Thyroid gland (tissue), 4 donors: ENCODE measurements at places on chromosomes 11 and 22. TPM values are rescaled to one million over a fixed set of nuclear protein-coding genes. Genes with fewer than 3 reads are reported as not detected.
A peak's percentile ranks its signal among the peaks of the same experiment; 100 is the strongest.

SMIM35 gene
- not detected for total RNA-seq

CCDC87 gene
- 2.1 TPM for total RNA-seq

BCO2 gene
- 15.9 TPM for total RNA-seq

GDPD4 gene
- total RNA-seq, result not detected

PHLDA2 gene
- not detected for total RNA-seq

LIF gene
- total RNA-seq, result 0.89 TPM

AMOTL1 gene
- total RNA-seq, result 39.9 TPM

BIRC3 gene
- 4.0 TPM for total RNA-seq

FGF3 gene
- total RNA-seq, result not detected

PKDREJ gene
- not detected for total RNA-seq

DNA sequence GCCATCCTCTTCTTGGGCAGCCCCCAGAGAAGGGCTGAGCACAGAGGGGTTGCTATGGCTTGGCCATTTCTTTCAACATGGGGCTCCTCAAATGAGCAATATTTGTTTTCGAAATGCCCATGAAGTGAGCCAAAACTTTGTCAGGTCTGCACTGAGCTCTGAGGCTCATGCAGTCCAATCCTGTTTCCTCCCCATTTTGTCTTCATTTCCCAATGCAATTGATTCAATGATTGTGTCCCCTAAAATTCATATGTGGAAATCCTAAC lies 60.6 kb upstream of the CD44 start:
- no peaks in the 10 kb centered on the region for H3K27me3 ChIP-seq
- H3K4me1 ChIP-seq, result peaks cover 8% of the 10 kb centered on the region

- H3K27me3 ChIP-seq, result no peaks in the 10 kb centered on the region
- H3K4me1 ChIP-seq, result peaks cover 9% of the 10 kb centered on the region
- no peak for DNase-seq
Measured at GRCh38 chr22:32482708-32483107, 8.1 kb downstream of the FBXO7 start.

- no peak overlapping the region for H3K4me3 ChIP-seq
- no peaks in the 10 kb centered on the region for H3K27me3 ChIP-seq
- no peak overlapping the region for H3K27ac ChIP-seq
Measured at GRCh38 chr11:12737024-12737423, 62.8 kb downstream of the TEAD1 start.

DNA sequence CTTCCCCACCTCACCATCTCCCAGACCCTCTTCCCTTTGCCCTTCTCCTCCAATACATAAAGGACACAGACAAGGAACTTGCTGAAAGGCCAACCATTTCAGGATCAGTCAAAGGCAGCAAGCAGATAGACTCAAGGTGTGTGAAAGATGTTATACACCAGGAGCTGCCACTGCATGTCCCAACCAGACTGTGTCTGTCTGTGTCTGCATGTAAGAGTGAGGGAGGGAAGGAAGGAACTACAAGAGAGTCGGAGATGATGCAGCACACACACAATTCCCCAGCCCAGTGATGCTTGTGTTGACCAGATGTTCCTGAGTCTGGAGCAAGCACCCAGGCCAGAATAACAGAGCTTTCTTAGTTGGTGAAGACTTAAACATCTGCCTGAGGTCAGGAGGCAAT lies 58.2 kb downstream of the TIMP3 start:
- DNase-seq, result no peak
- H3K27ac ChIP-seq, result no peak overlapping the region
- H3K36me3 ChIP-seq, result peaks cover 37% of the 10 kb centered on the region
- H3K4me1 ChIP-seq, result peaks cover 37% of the 10 kb centered on the region
- H3K4me3 ChIP-seq, result no peak overlapping the region

DNA sequence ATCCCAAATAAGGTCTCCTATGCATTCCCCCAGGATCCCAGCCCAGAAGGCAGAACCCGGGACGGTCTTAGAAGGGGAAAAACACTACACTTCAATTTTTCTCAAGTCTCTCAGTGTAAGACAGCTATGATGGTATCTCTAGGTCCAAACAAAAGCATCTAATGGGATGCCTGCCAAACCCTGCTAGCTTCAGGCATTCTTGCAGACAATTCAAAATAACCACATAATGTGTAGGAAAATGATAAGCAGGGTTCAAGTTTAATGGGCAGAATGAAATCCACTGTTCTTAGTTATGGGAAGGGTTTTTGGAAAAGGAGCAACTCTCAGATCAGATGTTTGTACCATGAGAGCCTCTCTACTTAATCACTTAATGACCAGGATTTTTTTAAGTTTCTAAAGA lies 119.8 kb upstream of the ANO1 start:
- H3K4me3 ChIP-seq, result no peak overlapping the region
- H3K4me1 ChIP-seq, result no peaks in the 10 kb centered on the region
- no peak overlapping the region for H3K27ac ChIP-seq

GRCh38 chr11:9039198-9039597 lies 35.4 kb upstream of the NRIP3 start:
- peak; percentile 73 for DNase-seq
- no peaks in the 10 kb centered on the region for H3K27me3 ChIP-seq
- H3K36me3 ChIP-seq, result no peaks in the 10 kb centered on the region
- peaks cover 5% of the 10 kb centered on the region for H3K4me1 ChIP-seq

DNA sequence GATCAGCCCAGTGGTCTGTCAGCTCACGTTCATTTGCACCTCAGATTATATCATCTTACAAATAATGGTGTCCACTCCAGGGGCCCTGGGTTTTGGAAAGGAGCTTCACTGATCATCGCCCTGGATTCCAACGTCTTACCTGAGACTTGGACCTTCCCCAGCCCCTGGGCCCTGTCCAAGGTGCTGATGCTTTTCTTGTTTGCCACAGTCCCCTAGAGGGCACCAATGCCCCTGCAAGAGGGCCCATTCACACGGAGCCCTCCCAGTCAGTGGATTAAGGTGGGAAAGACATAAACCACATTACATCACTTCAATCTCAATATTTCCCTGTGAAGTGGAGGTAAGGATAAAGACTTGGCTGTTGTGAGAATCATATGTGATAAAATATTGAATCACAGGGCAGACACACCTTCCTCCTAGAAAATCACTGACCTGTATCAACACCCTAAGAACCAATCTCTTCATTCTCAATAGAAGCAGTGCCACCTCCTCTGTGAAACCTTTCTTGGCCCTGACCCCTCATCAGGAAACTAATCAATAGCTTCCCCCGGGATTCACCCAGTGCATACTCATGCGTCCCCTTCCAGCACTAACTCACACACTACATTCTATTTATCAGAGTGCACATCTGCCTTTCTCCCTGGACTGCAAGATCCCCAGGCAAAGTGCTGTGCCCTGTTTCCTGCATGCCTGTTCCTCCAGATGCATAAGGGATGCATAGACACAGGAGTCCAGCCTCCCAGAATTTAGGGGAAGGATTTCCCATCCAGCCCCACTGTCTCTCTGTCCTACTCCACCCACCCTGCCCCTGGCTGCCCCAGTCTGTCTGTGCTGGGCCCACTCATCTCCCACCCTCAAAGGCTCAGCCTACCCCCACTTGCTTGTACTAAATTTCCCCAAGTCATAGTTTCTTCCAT lies 167.0 kb downstream of the BUD13 start:
- H3K36me3 ChIP-seq, result no peaks in the 10 kb centered on the region
- H3K27me3 ChIP-seq, result no peaks in the 10 kb centered on the region
- no peak overlapping the region for H3K27ac ChIP-seq
- H3K4me1 ChIP-seq, result no peaks in the 10 kb centered on the region
- DNase-seq, result peak; percentile 49

GRCh38 chr22:29233277-29233877 lies 27.7 kb downstream of the EMID1 start:
- H3K4me3 ChIP-seq, result no peak overlapping the region
- no peaks in the 10 kb centered on the region for H3K27me3 ChIP-seq
- peaks cover 8% of the 10 kb centered on the region for H3K4me1 ChIP-seq
- H3K36me3 ChIP-seq, result no peaks in the 10 kb centered on the region
- H3K27ac ChIP-seq, result no peak overlapping the region
- no peak for DNase-seq

- peaks cover 8% of the 10 kb centered on the region for H3K4me1 ChIP-seq
- DNase-seq, result no peak
- no peaks in the 10 kb centered on the region for H3K27me3 ChIP-seq
- no peak overlapping the region for H3K27ac ChIP-seq
- H3K4me3 ChIP-seq, result no peak overlapping the region
Measured at GRCh38 chr11:19561011-19561410, 151.6 kb upstream of the NAV2 start.

GRCh38 chr11:117562136-117562535 lies 234.5 kb downstream of the CEP164 start:
- DNase-seq, result no peak
- H3K27me3 ChIP-seq, result no peaks in the 10 kb centered on the region
- H3K4me1 ChIP-seq, result peaks cover 3% of the 10 kb centered on the region
- no peaks in the 10 kb centered on the region for H3K36me3 ChIP-seq
- H3K4me3 ChIP-seq, result no peak overlapping the region

DNA sequence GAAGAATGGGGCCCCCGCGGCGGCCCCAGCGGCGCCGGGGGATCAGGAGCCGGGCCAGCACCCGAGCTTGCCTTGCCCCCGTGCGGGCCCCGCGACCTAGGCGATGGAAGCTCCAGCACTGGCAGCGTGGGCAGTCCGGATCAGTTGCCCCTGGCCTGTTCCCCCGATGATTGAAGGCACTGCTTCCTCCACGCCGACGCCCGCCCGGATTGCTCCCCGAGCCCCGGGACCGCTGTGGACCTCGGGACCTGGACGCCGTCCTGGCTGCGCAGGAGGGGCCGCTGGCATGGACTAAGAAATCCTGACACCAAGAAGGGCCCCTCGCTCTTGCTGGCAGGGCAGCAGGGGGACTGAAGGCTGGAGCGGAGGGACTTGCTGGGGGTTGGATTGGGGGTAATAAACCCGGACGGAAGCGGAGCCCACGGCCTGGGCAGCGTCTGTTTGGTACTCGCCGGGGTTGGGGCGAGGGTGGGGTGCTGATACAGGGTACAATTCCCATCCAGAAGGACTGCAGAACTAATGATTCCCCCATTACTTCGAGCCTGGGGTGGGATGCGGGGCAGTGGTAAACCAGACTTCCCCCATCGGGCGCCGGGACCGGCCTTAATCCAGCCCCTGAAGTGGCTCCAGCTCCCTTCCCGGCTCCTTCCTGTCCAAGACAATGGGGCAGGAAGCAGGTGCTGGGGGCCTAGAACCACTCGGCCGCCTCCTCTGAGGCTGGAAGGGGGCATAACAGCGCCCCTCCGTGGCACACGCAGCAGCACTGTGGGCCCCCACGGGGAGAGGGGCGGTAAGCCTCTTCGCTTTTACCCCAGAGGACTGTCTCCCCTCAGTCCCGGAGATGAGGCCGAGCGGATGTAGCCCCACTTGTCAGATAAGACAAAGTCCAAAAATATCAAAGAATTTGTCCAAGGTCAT lies 1.0 kb downstream of the CCDC85B start:
- no peak for DNase-seq
- no peaks in the 10 kb centered on the region for H3K27me3 ChIP-seq
- peak overlapping the region; percentile 83 for H3K27ac ChIP-seq
- H3K4me1 ChIP-seq, result peaks cover 34% of the 10 kb centered on the region

- H3K4me3 ChIP-seq, result no peak overlapping the region
- DNase-seq, result no peak
- no peak overlapping the region for H3K27ac ChIP-seq
- no peaks in the 10 kb centered on the region for H3K4me1 ChIP-seq
- no peaks in the 10 kb centered on the region for H3K36me3 ChIP-seq
Measured at GRCh38 chr22:36206255-36206654, 4.6 kb upstream of the APOL4 start.

DNA sequence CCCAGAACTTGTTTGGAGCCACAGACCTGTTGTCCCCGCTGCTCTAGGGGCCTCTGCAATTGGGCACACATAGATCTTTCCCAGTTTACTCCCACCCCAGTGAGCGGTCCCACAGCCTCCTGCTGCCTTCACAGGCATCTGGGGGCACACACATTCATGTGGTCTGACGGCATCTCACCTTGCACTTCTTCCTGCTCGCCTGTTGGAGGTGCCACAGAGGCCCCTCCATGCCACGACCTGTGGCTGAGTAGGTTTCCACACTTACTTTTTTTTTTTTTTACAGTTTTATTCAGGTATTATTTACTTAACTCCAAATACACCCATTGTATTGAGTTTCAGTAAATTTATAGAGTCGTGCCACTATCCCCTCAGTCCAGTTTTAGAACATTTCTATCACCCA lies 68.9 kb upstream of the SEPTIN5 start:
- no peak for DNase-seq
- H3K27me3 ChIP-seq, result no peaks in the 10 kb centered on the region
- no peaks in the 10 kb centered on the region for H3K36me3 ChIP-seq

GRCh38 chr11:77568916-77569675 lies 20.7 kb upstream of the AQP11 start:
- no peaks in the 10 kb centered on the region for H3K36me3 ChIP-seq
- H3K4me3 ChIP-seq, result no peak overlapping the region
- H3K4me1 ChIP-seq, result no peaks in the 10 kb centered on the region
- H3K27me3 ChIP-seq, result no peaks in the 10 kb centered on the region

GRCh38 chr11:124837491-124837856 lies 27.8 kb upstream of the ROBO3 start:
- H3K4me3 ChIP-seq, result no peak overlapping the region
- peak; percentile 39 for DNase-seq
- H3K27ac ChIP-seq, result no peak overlapping the region
